Muscle of leg (tissue), 16 donors: ENCODE measurements at places on chromosomes 13 and 19. TPM values are rescaled to one million over a fixed set of nuclear protein-coding genes. Genes with fewer than 3 reads are reported as not detected.

The TNFRSF19 gene
- 9.5 TPM for total RNA-seq

The CYP4F11 gene
- not detected for total RNA-seq

- peaks cover 8% of the 10 kb centered on the region for H3K4me1 ChIP-seq
- DNase-seq: no peak
- peaks cover 13% of the 10 kb centered on the region for H3K36me3 ChIP-seq
- no peak overlapping the region for H3K4me3 ChIP-seq
- H3K27ac ChIP-seq: no peak overlapping the region
These were observed 33.9 kb downstream of the TFDP1 start for GRCh38 chr13:113618455-113618854.

GRCh38 chr13:73835138-73835721, 299.0 kb downstream of the KLF12 start:
- H3K4me1 ChIP-seq: no peaks in the 10 kb centered on the region
- no peak overlapping the region for H3K4me3 ChIP-seq
- no peak overlapping the region for H3K27ac ChIP-seq
- no peaks in the 10 kb centered on the region for H3K36me3 ChIP-seq

- H3K4me3 ChIP-seq: no peak overlapping the region
- no peak overlapping the region for H3K27ac ChIP-seq
- no peaks in the 10 kb centered on the region for H3K27me3 ChIP-seq
These were observed 2506.4 kb downstream of the PCDH9 start for GRCh38 chr13:64723724-64724123.

DNA sequence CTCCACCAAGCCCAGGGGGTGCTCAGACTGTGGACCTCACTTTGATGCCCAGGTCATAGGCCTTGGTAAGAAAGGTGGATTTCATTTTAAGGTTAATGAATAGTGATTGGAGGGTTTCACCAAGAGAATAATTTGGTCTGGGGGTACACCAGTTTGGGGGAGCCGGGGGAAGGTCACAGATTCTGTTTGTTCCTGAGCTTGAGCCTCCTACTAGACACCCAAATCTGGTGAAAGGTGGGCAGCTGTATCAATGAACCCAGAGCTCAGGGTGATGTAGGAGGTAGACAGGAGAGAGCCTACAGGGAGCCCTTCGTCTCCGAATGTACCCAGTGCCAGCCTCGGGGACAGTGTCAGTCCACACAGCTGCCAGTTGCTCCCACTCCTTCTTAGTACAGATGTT, 63.7 kb upstream of the ATP12A start:
- no peak overlapping the region for H3K4me3 ChIP-seq
- H3K36me3 ChIP-seq: no peaks in the 10 kb centered on the region
- no peak overlapping the region for H3K27ac ChIP-seq
- H3K4me1 ChIP-seq: peaks cover 14% of the 10 kb centered on the region
- no peaks in the 10 kb centered on the region for H3K27me3 ChIP-seq
- no peak for DNase-seq

DNA sequence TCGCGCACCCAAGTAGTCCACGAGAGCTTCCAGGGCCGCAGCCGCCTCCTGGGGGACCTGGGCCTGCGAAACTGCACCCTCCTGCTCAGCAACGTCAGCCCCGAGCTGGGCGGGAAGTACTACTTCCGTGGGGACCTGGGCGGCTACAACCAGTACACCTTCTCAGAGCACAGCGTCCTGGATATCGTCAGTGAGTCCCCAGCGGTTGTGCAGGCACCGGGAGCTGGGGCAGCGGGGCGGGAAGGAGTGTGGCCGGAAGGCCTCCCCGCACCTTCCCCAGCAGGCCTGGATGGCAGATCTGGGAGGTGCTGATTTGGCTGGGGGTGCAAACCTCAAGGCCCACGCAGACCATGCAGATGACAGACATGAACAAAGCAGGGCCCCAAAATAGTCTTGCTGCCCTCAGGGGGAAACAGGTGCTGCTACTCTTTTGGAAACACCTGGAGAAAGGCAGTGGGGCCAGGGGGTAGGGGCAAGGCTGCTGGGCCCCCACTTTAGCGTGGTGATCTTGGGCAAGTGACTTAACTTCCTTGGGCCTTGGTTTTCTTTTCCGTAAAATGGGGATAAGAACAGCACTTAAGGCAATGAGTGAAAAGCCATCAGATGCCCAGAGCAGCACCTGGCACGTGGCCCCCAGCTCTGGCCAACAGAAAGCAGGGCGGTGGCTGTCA, 4.0 kb downstream of the MAG start:
- no peak for DNase-seq
- H3K27me3 ChIP-seq: peaks cover 21% of the 10 kb centered on the region
- no peak overlapping the region for H3K27ac ChIP-seq
- no peaks in the 10 kb centered on the region for H3K36me3 ChIP-seq

DNA sequence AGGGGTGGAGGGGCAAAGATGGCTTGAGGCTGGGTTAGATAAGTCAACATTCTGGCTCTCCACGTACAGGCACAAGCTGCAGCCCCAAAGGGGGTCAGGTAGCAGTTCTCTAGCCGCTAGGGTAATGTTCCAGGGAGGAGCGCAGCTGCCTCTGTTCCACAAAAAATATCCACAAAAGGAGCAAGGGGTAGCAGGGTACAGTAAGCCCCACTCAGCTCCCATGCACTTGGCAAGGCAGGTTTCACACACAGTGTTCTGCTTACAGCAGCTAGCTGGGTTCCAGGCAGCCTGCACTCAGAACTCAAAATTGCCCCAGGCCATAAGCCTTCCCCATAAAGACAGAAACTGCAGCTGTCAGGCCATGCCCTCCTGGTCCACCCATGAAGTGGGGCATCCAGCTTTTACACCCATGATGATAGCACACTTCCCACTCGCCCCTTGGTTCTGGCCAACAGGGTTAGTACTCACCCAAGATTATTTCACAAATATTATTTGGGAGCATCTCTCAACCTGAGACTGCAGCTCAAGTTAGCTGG, 130.0 kb downstream of the CYSLTR2 start:
- H3K4me1 ChIP-seq: no peaks in the 10 kb centered on the region
- H3K27ac ChIP-seq: no peak overlapping the region
- H3K27me3 ChIP-seq: no peaks in the 10 kb centered on the region
- no peaks in the 10 kb centered on the region for H3K36me3 ChIP-seq

DNA sequence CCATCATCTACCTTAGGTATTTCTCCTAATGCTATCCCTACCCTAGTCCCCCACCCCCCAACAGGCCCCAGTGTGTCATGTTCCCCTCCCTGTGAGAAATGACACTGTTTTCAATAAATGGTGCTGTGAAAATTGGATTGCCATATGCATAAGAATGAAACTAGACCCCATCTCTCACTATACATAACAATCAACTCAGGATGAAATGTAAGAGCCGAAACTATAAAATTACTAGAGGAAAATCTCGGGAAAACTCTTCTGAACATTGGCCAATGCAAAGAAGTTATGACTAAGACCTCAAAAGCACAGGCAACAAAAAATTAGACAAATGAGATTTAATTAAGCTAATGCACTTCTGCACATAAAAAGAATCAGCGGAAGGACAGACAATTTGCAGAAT, 138.2 kb downstream of the SUCLA2 start:
- no peak overlapping the region for H3K27ac ChIP-seq
- no peaks in the 10 kb centered on the region for H3K27me3 ChIP-seq
- no peak for DNase-seq
- no peaks in the 10 kb centered on the region for H3K4me1 ChIP-seq
- no peak overlapping the region for H3K4me3 ChIP-seq
- no peaks in the 10 kb centered on the region for H3K36me3 ChIP-seq

GRCh38 chr13:101417043-101417406, 717 bp upstream of the NALCN start:
- no peak for DNase-seq
- H3K36me3 ChIP-seq: no peaks in the 10 kb centered on the region
- H3K4me3 ChIP-seq: no peak overlapping the region

DNA sequence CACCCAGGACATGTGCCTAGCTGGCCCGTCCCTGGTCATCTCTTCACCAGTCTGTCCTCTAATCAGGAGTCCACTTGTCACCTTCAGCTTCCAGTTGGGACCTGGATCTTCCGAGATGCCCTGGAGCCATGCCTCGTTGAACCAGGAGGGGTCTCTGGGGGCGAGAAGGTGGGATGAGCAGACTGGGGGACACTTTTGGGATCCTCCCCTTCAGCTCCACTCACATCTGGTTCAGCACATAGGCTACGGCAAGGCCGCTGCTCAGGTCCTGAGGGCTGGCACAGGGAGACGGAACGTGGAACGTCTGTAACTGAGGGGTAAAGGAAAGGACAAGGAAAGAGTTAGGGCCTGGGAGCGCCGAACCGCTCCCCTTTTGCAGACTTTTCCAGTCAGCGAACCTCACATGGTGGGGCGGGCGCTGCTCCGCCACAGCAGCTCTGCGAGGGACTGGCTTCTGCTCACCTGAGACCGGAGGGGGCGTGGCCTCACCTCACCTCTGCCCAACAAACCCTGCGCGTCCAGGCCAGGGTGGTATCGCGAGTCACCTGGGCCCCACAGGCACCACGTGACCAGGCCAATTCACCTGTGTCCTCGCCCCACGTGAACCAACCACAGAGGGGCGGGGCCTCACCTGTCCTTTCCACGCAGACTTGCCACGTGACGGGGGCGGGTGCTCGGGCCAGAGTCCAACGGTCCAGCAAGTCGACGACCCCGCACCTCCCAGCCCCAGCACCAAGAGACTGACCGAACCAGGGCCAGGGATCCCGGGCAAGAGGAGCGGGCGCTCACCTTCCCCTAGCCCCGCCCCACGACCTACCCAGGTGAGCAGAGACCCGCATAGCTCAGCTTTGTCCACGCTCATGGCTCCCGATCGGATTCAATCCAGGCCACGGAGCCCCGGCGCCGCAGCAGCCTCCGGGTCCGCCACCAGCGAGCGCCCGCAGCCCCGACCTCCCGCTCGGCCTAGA, at the start of gene HOOK2:
Gene HOOK2, minus strand, starts transcription at position 965 of the 968 bp plus-strand sequence. Its CDS starts 103 bp downstream, at position 862.
- peak within 1 kb of the TSS; percentile 55 for H3K27ac ChIP-seq
- DNase-seq: peak; percentile 53
- peaks cover 53% of the 10 kb centered on the region for H3K4me1 ChIP-seq
- peaks cover 5% of the 10 kb centered on the region for H3K36me3 ChIP-seq
- H3K4me3 ChIP-seq: peak within 1 kb of the TSS; percentile 79

DNA sequence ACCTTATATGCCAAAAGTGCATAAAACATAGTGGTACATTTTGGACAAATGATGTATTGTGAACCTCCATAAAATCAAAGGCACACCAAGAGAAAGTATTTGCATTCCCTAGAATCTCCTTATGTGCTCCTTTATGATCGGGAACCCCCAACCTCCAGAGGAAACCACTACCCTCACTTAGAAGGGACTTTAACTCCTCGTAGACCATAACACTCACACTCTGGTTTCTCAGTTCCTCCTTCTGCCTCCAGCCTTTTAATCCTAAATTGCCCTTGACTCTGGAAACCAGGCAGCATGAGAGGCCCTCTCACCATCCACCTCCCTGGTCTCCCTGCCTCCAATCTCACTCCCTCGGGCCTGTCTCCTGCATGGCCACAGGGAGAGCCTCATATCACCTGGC, 9.8 kb upstream of the KCNN4 start:
- no peak overlapping the region for H3K4me3 ChIP-seq
- peaks cover 3% of the 10 kb centered on the region for H3K27me3 ChIP-seq
- H3K36me3 ChIP-seq: no peaks in the 10 kb centered on the region
- no peak overlapping the region for H3K27ac ChIP-seq
- H3K4me1 ChIP-seq: no peaks in the 10 kb centered on the region

DNA sequence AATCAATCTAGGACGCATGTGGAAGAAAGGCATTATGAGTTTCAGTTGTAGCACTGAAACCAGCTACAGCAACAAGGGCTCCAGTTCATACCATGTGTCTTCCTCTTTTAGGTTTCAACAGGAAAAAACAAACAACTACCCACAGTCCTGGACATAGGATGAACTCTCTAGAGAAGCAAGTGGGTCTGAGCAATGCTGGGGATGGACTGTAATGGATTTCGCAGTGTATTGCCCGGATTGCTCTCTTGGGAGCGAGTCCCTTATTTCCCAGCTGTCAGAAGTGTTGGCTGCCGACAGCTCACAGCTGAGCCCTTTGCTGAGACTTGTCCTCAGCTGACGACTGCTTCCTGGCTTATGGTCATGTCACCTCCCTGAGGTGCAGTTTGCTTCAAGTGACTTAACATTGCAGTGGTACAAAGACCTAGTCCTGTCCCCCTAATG, 12.1 kb upstream of the MYCBP2 start:
- peak; percentile 39 for DNase-seq
- peak overlapping the region; percentile 38 for H3K27ac ChIP-seq
- H3K36me3 ChIP-seq: no peaks in the 10 kb centered on the region
- peaks cover 4% of the 10 kb centered on the region for H3K4me1 ChIP-seq

DNA sequence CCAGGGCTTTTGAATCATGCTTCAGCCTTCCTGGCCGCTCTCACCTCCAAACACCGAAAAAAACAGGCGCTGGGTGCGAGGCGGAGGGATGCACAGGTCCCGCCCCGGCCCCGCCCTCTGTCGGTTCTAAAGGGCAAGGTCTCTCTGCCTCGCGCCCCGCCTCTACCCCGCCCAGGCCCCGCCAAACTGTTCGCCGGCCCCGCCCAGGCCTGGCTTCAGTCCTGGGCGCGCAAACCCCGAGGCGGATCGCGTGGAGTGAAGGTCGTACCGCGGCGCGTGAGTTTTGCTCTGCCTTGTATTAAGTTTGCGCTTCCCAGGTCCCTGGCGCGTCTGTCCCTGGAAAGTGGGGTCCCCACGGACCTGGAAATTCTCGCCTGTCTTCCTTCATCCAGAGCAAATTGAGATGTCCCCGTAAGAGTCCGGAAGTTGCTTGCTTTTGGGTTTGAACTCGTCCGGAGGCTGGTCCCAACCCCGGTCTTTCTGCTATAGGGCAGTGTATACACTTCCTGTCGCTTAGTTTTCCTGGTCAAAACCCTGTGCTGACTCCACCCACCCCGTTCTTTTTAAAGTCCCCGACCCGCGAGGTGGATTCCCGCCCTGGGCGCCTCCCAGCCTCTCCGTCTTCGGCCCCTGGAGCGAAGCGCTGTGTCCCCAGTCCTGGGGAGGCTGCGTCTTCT, 8.4 kb downstream of the ZNF808 start:
- peak overlapping the region; percentile 76 for H3K27ac ChIP-seq
- peak overlapping the region; percentile 65 for H3K4me3 ChIP-seq
- peak; percentile 91 for DNase-seq
- no peaks in the 10 kb centered on the region for H3K36me3 ChIP-seq

- H3K4me3 ChIP-seq: no peak overlapping the region
- no peaks in the 10 kb centered on the region for H3K27me3 ChIP-seq
- peak overlapping the region; percentile 95 for H3K27ac ChIP-seq
- peaks cover 20% of the 10 kb centered on the region for H3K36me3 ChIP-seq
- no peak for DNase-seq
These were observed 54.8 kb downstream of the GATAD2A start for GRCh38 chr19:19460258-19460731.
